ENCODE measurements at places on chromosomes 13 and 19. TPM values are rescaled to one million over a fixed set of nuclear protein-coding genes. Genes with fewer than 3 reads are reported as not detected.

LIN7B gene
- 7.0 TPM for total RNA-seq

ZNF567 gene
- 13.2 TPM for total RNA-seq

ZNF569 gene
- total RNA-seq, result 7.6 TPM

KLF16 gene
- total RNA-seq, result 13.5 TPM

LAIR1 gene
- total RNA-seq, result not detected

CLEC17A gene
- total RNA-seq, result not detected

RNF225 gene
- total RNA-seq, result not detected

YJEFN3 gene
- total RNA-seq, result 27.6 TPM

OR10H4 gene
- not detected for total RNA-seq

DNA sequence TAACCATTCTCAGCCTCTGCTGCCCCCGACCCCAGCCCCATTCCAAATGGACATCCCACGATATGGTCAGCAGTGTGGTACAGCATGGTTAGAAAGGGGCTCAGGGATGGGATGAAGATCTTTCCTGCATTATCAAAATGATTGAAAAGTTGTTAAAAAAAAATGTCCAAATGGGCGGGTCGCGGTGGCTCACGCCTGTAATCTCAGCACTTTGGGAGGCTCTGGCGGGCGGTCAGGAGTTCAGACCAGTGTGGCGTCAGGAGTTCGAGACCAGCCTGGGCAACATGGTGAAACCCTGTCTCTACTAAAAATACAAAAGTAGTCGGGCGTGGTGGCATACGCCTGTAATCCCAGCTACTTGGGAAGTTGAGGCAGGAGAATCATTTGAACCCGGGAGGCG lies 54.3 kb upstream of the ZNF254 start:
- H3K36me3 ChIP-seq, result peaks cover 15% of the 10 kb centered on the region
- no peak for DNase-seq
- H3K4me3 ChIP-seq, result peak overlapping the region; percentile 100
- no peaks in the 10 kb centered on the region for H3K27me3 ChIP-seq

DNA sequence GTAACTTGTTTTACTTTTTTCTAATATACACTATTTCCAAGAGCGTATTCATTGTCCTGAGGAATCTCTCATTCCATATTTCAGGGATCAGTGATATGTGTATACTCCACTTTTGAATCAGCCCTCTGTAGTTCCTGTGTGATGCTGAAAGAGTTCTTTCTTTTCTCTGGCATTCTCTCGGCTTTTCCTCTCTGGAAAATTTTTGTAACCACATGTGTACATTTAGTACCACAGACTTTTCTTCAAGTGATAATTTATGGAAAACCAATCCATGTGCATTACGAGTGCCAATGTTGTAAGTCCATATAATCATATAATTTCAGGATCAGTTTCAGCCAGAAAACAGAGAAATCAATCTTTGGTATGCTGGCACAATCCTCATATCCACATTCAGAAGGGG lies 102.2 kb upstream of the MBNL2 start:
- no peaks in the 10 kb centered on the region for H3K36me3 ChIP-seq
- no peak for DNase-seq
- no peak overlapping the region for H3K27ac ChIP-seq
- peaks cover 19% of the 10 kb centered on the region for H3K4me1 ChIP-seq
- peaks cover 3% of the 10 kb centered on the region for H3K27me3 ChIP-seq
- H3K4me3 ChIP-seq, result no peak overlapping the region

GRCh38 chr13:52454459-52454819 lies 839 bp upstream of the CKAP2 start:
- no peaks in the 10 kb centered on the region for H3K27me3 ChIP-seq
- H3K4me3 ChIP-seq, result peak overlapping the region; percentile 93
- H3K4me1 ChIP-seq, result peaks cover 40% of the 10 kb centered on the region
- H3K27ac ChIP-seq, result peak overlapping the region; percentile 99

DNA sequence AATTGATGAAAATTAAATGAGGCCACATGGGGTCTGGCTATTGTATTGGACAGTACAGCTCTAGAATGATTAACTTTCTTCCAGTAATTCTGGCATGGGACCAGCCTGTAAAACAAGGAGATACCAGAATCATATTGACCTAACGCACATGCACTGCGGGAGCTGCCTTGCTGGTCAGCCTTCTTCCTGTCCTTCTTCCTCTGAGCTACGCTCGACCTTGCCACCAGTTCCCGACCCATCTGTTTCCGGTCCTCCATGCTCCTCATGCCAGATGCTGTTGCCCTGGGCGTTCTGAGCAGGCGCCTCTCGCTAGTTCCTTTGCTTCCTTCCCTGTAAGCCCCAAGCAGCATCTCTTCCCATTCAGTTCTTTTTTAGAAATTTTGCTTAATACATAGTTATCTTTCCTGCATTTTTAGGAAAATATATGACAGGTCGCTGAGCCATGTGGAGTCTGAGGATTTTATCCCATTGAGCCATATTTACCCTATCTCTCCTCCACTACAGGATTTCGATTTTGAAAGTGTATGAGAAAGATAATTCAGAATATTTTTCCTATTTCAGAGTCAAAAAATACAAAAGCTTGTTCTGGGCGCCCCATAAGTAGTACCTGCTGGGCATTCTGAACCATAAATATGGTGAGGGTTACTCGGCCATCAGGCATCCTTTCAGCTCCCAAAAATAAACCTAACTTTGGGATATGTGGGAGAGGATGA lies 38.6 kb downstream of the TNFRSF19 start:
- peaks cover 20% of the 10 kb centered on the region for H3K4me1 ChIP-seq
- no peak for DNase-seq
- H3K27ac ChIP-seq, result peak overlapping the region; percentile 14
- peaks cover 7% of the 10 kb centered on the region for H3K27me3 ChIP-seq
- no peak overlapping the region for H3K4me3 ChIP-seq
- H3K36me3 ChIP-seq, result peaks cover 7% of the 10 kb centered on the region

- no peak overlapping the region for H3K4me3 ChIP-seq
- no peaks in the 10 kb centered on the region for H3K27me3 ChIP-seq
- no peak for DNase-seq
- H3K27ac ChIP-seq, result peak overlapping the region; percentile 11
Observed at GRCh38 chr13:102643656-102644055, 46.9 kb downstream of the TPP2 start.

GRCh38 chr19:18112989-18113478 lies 15.5 kb downstream of the MAST3 start:
- DNase-seq, result peak; percentile 87
- no peak overlapping the region for H3K27ac ChIP-seq
- no peak overlapping the region for H3K4me3 ChIP-seq
- peaks cover 14% of the 10 kb centered on the region for H3K4me1 ChIP-seq
- H3K27me3 ChIP-seq, result peaks cover 11% of the 10 kb centered on the region

GRCh38 chr19:45908956-45909355 lies 5.6 kb downstream of the NANOS2 start:
- no peak overlapping the region for H3K27ac ChIP-seq
- H3K4me1 ChIP-seq, result no peaks in the 10 kb centered on the region
- no peak for DNase-seq
- no peaks in the 10 kb centered on the region for H3K36me3 ChIP-seq
- peaks cover 11% of the 10 kb centered on the region for H3K27me3 ChIP-seq

DNA sequence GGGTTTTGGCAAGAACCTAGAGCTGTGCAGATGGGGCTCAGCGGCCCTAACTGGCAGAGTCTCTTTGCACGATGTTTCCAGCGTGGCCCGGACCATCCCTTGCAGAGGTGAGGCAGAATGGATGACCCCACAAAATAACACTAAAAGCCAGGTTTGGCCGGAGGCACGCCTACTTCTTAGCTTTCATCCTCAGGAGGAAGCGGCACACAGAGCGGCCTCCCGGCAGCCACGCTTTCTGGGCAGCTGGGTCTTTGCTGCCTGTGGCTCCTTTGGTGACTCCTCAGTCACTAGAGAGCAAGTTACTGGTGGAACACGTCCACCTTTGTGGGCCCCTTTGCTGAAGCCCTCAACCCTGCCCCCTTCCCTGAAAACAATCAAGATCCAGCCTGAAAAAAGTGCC lies 25.2 kb downstream of the TEX29 start:
- peaks cover 2% of the 10 kb centered on the region for H3K36me3 ChIP-seq
- no peaks in the 10 kb centered on the region for H3K4me1 ChIP-seq
- no peak overlapping the region for H3K4me3 ChIP-seq
- no peak for DNase-seq
- no peaks in the 10 kb centered on the region for H3K27me3 ChIP-seq

GRCh38 chr13:41206467-41206866 lies 12.1 kb upstream of the KBTBD7 start:
- H3K4me3 ChIP-seq, result no peak overlapping the region
- no peak overlapping the region for H3K27ac ChIP-seq
- DNase-seq, result no peak
- no peaks in the 10 kb centered on the region for H3K4me1 ChIP-seq
- peaks cover 8% of the 10 kb centered on the region for H3K36me3 ChIP-seq
- no peaks in the 10 kb centered on the region for H3K27me3 ChIP-seq

DNA sequence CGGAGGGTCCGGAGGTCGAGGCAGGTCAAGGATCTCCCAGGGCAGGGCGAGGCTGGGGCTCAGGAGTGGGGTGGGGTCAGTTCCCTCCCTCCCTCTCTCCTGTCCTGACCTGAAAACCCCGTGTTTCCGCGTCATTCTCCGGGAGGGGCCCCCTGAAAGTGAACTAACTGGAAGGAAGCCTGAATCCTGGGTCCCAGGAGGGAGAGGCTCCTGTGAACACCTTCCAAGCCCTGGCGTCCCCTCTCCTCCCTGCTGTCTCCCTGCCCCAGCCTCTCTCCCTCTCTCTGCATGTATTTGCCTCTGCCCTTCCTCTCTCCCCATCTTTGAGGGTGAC lies 741 bp upstream of the CADM4 start:
- H3K36me3 ChIP-seq, result peaks cover 2% of the 10 kb centered on the region
- peaks cover 23% of the 10 kb centered on the region for H3K27me3 ChIP-seq
- peaks cover 23% of the 10 kb centered on the region for H3K4me1 ChIP-seq
- no peak for DNase-seq

DNA sequence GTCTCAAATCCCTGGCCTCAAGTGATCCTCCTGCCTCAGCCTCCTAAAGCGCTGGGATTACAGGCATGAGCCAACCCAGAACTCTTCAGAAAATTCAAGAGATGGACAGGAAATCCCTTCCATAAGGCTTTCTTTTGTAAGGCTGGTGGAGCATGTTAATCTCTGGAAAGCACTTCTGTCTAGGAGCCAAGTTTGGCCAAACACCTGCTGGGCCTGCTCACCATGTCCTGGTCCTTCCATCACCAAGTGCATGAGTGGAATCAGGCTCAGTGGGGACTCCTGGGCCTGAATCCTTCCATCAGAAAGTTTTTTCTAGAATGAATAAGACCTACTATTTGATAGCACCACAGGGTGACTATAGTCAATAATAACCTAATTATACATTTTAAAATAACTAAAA lies 148.0 kb downstream of the DCLK1 start:
- H3K36me3 ChIP-seq, result no peaks in the 10 kb centered on the region
- H3K4me3 ChIP-seq, result no peak overlapping the region
- no peaks in the 10 kb centered on the region for H3K4me1 ChIP-seq

DNA sequence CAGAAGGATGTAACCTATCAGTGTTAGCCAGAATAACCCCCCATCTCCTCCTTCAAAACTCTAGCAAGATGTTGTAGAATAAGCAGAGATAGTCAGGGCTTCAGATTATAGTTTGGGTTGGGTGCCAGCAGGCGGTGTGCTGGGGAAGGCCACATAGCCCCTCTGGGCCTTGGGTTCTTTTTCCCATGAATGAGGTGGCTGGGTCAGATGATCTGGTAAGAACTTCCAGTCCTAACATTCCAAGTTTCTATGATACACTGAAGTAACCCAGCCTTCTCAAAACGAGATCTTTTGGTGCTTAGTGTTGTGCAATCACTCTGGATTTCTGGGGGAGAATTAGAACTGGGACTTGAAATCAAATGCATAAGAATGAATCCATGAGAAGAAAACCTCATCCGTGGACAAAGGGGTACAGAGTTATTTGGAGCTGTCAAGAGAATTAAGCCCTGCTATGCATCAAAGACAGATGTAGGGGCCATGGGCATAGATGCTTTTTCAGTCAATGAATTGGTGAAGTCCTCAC lies 810 bp downstream of the CBY2 start:
- no peak for DNase-seq
- peaks cover 33% of the 10 kb centered on the region for H3K27me3 ChIP-seq
- no peaks in the 10 kb centered on the region for H3K36me3 ChIP-seq
- H3K27ac ChIP-seq, result no peak overlapping the region
- no peak overlapping the region for H3K4me3 ChIP-seq
- peaks cover 11% of the 10 kb centered on the region for H3K4me1 ChIP-seq

DNA sequence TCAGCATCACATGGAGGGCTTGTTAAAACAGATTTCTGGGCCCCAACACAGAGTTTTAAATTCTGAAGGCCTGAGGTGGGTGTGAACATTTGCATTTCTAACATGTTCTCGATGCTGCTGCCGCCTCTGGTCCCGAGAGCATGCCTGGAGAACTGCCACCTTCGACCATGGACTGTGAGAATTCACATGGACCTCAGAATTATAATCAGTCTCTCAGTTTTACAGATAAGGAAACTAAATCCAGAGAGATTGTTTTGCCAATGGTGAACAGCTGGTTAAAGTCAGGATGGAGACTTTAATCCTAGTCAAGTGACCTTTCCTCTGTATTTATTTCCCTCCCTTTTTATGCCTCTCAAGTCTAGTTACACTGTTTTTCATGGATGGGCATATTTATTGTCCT lies 14.7 kb downstream of the ALOX5AP start:
- DNase-seq, result no peak
- H3K36me3 ChIP-seq, result no peaks in the 10 kb centered on the region
- H3K4me3 ChIP-seq, result no peak overlapping the region
- peaks cover 24% of the 10 kb centered on the region for H3K27me3 ChIP-seq
- no peak overlapping the region for H3K27ac ChIP-seq

GRCh38 chr19:9151367-9151766 lies 11.2 kb downstream of the ZNF317 start:
- no peaks in the 10 kb centered on the region for H3K27me3 ChIP-seq
- no peaks in the 10 kb centered on the region for H3K4me1 ChIP-seq
- peaks cover 92% of the 10 kb centered on the region for H3K36me3 ChIP-seq
- no peak overlapping the region for H3K27ac ChIP-seq

DNA sequence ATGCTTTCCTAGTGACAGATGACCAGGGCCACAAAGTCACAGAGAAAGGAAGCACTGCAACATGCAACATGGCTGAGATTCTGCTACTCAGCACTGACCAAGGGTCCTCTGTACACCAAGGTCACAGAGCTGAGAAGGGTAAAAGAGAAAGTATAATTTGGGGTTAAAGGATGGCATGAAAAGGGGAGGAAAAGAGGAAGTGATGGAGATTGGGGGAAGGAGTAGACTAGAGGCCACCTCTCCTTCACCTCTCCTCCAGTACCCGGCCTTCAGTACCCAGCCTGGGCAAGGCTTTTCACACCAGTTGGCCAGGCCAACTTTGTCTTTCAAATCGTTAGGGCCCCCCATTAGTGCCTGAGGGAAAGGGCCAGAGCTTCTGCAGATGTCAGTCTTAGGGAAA lies 6.3 kb upstream of the RPS19 start:
- H3K4me1 ChIP-seq, result no peaks in the 10 kb centered on the region
- peaks cover 61% of the 10 kb centered on the region for H3K27me3 ChIP-seq
- no peak overlapping the region for H3K4me3 ChIP-seq
- no peak overlapping the region for H3K27ac ChIP-seq

GRCh38 chr13:45875951-45876350 lies 24.4 kb upstream of the SIAH3 start:
- DNase-seq, result no peak
- no peak overlapping the region for H3K4me3 ChIP-seq
- no peaks in the 10 kb centered on the region for H3K36me3 ChIP-seq
- H3K4me1 ChIP-seq, result peaks cover 8% of the 10 kb centered on the region

- peaks cover 4% of the 10 kb centered on the region for H3K36me3 ChIP-seq
- no peak for DNase-seq
- H3K4me1 ChIP-seq, result peaks cover 1% of the 10 kb centered on the region
- H3K4me3 ChIP-seq, result no peak overlapping the region
- no peaks in the 10 kb centered on the region for H3K27me3 ChIP-seq
Observed at GRCh38 chr19:4358709-4359626, 15.6 kb downstream of the MPND start.

GRCh38 chr19:10888421-10888866 lies 17.1 kb downstream of the CARM1 start:
- no peak overlapping the region for H3K4me3 ChIP-seq
- H3K4me1 ChIP-seq, result peaks cover 22% of the 10 kb centered on the region
- H3K27ac ChIP-seq, result peak overlapping the region; percentile 82
- no peaks in the 10 kb centered on the region for H3K36me3 ChIP-seq
- no peak for DNase-seq

Measured in progenitor cell of endocrine pancreas (in vitro differentiated cells).